Adipocyte (in vitro differentiated cells): ENCODE measurements at places on chromosomes 3 and 15.

DNA sequence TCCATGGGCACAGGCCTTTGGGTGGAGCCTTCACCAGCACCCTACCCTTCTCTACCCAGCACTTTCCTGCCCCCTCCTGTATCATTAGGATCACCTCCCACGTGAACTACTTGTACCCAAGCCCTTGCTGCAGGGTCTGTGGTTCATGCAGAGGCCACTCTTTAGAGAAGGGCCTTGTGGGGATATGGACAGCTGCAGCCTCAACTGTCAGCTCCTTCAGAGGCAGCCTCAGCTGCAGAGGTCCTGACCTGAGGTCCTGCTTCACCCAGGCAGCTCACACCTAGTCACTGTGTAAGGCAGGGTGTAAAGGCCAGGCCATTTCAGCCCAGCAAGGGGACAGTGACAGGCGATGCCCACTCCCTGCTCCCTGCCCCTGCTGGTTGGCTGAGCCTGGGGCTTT, 448.6 kb upstream of the PROK2 start:
- DNase-seq, result no peak

- DNase-seq, result peak; percentile 31
These were observed 22.4 kb downstream of the PLA2G4F start for GRCh38 chr15:42133886-42134502.

- no peak for DNase-seq
These were observed 75.1 kb upstream of the OSBPL11 start for GRCh38 chr3:125670352-125670751.

- DNase-seq, result no peak
These were observed 56.4 kb upstream of the LIMD1 start for GRCh38 chr3:45537970-45538640.

GRCh38 chr15:48333540-48333939, 2.3 kb downstream of the DUT start:
- DNase-seq, result no peak

GRCh38 chr3:142934887-142935269, 28.6 kb downstream of the PAQR9 start:
- no peak for DNase-seq

DNA sequence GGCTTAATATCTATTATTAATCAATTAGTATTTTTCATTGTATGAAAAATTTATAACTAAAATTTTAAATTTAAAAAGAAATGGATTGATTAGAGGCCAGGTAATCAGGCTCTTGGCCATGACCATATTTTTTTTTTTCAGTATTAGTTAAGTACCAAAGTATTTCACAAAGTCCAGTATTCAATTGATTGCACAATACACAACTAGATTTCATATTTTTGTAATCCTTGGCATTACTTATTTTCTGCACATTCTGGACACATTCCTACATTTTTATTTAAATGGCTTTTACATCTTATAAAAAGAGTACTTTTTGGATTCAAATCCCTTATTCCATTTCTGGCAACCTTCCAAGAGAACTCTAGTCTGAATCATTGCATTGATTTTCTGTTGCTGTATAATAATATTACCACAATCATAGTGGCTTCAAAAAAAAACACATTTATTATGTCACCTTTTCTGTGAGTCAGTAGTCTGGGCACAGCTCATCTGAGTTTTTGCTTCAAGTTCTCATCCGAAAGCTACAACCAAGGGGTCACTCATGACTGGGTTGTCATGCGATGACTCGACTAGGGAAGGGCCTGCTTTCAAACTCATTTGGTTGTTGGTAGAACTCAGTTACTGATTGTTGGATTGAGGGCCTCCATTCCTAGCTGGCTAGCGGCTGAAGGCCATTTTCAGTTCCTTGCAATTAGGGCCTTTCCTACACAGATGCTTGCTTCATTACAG, 90.7 kb downstream of the CNTN6 start:
- no peak for DNase-seq

DNA sequence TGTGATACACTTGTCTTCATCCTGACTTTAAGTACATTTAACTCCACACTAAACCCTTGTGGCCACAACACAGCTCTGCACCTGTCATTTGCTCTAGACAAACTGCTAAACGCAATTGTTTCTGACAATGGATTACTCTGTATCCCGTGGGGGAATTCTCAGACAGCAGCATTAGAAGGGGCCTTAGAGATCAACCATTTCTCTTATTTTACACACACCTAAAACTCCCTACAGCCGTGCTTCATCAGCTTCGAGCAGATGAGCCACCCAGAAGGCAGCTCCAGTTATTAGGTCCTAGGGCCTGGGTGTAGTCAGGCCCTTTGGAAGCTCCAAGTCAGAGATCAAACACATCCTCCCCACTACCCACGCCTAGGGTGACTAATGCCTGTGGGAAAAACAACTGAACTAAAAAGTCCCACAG, 1.3 kb upstream of the IL12A start:
- peak; percentile 16 for DNase-seq

DNA sequence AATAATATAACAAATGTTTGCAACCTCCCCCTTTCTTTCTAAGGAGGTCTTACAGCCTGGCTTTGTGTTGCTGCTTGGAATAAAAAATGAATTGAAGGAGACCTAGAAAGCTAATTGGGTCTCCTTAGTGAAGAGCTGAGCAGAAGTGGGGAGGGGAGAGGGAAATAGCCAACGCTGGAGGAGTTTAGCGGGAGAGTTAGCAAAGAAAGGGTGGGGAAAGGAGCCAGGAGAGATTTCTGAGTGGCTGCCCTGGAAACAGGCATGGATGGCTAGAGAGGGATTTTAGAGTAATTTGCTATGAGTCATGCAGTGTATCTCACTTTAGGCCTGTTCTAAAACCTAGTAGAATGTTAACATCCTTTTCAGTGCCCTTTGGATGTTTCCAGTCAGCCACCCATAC, 45.2 kb upstream of the PFN2 start:
- DNase-seq, result no peak

DNA sequence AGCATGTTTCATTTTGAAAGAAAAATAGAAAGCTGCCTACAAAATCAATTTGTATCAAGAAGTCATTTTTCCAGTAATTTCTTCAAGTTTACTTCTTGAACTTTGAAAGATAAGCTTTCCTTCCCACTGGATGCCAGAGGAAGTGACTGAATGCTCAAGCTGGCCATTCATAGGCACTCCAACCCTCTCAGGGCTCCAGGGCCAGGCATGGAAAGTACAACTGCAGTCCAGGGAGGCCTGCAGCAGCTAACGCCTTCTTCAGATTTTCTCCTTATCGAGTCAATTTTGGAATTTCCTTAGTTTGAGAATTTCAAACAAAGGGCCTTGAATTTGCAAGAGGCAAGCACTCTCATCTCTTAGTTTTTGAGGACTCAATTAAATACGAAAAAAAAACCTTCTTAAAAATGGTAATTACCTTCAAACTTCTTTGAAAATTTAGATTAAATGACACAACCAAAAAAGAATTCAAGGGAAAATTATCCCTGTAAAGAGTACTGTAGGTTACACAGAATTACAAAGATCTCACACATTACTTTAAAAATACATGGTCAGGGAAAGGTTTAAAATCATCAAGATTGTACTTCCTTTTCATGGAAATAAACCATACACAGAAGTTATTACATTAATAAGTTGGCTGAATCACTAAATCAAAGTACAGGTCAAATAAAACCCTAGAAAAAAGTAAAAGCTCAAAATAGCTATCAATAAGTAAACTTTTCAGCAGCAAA, 2.5 kb downstream of the UBP1 start:
- DNase-seq, result peak; percentile 64

GRCh38 chr3:143506190-143506589, 342.1 kb downstream of the SLC9A9 start:
- DNase-seq, result peak; percentile 16

GRCh38 chr3:15330031-15330596, 2.3 kb downstream of the SH3BP5 start:
- peak; percentile 95 for DNase-seq

GRCh38 chr3:179580992-179581391, 18.3 kb downstream of the ACTL6A start:
- no peak for DNase-seq

DNA sequence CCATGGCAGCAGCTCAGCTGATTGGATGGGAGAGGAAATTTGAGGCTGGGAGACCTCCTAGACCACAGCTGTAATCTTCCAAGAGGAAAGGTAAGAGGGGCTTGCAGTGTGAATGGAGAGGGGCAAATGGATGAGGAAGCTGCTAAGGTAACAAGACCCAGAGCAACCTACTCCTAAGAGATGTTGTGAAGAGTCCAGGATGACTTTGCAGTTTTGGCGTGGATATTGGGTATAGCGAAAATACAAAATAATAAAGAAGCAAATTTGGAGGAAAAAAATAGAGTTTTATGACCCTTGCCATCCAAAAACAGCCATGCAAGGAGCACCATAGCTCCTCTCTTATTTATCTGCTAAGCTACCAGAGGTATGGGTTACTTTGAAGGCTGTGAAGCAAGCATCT, 186.6 kb downstream of the GREM1 start:
- no peak for DNase-seq

GRCh38 chr15:87576486-87577176, 679.9 kb downstream of the NTRK3 start:
- DNase-seq, result no peak
